ENCODE measurements at places on chromosomes 6 and 20. TPM values are rescaled to one million over a fixed set of nuclear protein-coding genes. Genes with fewer than 3 reads are reported as not detected.

Gene APOM
- total RNA-seq, result 3.0 TPM

Gene PTP4A1
- 127 TPM for total RNA-seq

Gene PRPH2
- not detected for total RNA-seq

Gene GHRH
- not detected for total RNA-seq

Gene PRR18
- 0.09 TPM for total RNA-seq

Gene MYMX
- not detected for total RNA-seq

Gene PTGIS
- 0.09 TPM for total RNA-seq

Gene TDRD6
- total RNA-seq, result not detected

Gene ATP6V1G2
- total RNA-seq, result 0.64 TPM

Gene CDSN
- not detected for total RNA-seq

Gene RBPJL
- not detected for total RNA-seq

Gene LTB
- 0.38 TPM for total RNA-seq

Gene NRSN1
- not detected for total RNA-seq

Gene SLC26A8
- not detected for total RNA-seq

Gene KIF25
- not detected for total RNA-seq

Gene EYA2
- total RNA-seq, result 3.3 TPM

Gene HLA-DOA
- not detected for total RNA-seq

Gene TMEM30A
- 34.2 TPM for total RNA-seq

Gene OR2J3
- total RNA-seq, result not detected

Gene OXT
- total RNA-seq, result not detected

Gene ESF1
- 20.6 TPM for total RNA-seq

Gene THBD
- 32.0 TPM for total RNA-seq

Gene ANGPT4
- 0.01 TPM for total RNA-seq

Gene TRIM31
- 1.2 TPM for total RNA-seq

Gene RALGAPA2
- 1.2 TPM for total RNA-seq

Gene RNF182
- total RNA-seq, result 3.5 TPM

Gene FABP7
- total RNA-seq, result not detected

Gene HCRTR2
- not detected for total RNA-seq

Gene WFDC5
- total RNA-seq, result not detected

Gene RIN2
- 29.8 TPM for total RNA-seq

Gene SLC22A1
- total RNA-seq, result 2.5 TPM

Gene TRIM15
- total RNA-seq, result 0.09 TPM

Gene CST1
- total RNA-seq, result 1.1 TPM

Gene MATN4
- 0.06 TPM for total RNA-seq

Gene ZSCAN23
- total RNA-seq, result not detected

Gene SEL1L2
- total RNA-seq, result not detected

Gene PHF10
- total RNA-seq, result 22.8 TPM

Gene BPIFB2
- not detected for total RNA-seq

Gene WFDC2
- total RNA-seq, result not detected

Gene GGTLC1
- not detected for total RNA-seq

Gene HELZ2
- total RNA-seq, result 10.2 TPM

Gene LPIN3
- total RNA-seq, result 14.9 TPM

Gene LY6G6F
- total RNA-seq, result not detected

Gene PDE10A
- 36.1 TPM for total RNA-seq

Gene MEP1A
- total RNA-seq, result not detected

Gene CENPB
- 125 TPM for total RNA-seq

Gene SLC17A1
- total RNA-seq, result not detected

Gene HDGFL1
- not detected for total RNA-seq

Gene UNC5CL
- total RNA-seq, result 0.52 TPM

Gene ZNF318
- total RNA-seq, result 5.3 TPM

Gene FRK
- total RNA-seq, result 1.2 TPM

Gene COL20A1
- total RNA-seq, result 0.57 TPM

Gene SNRNP48
- 10.4 TPM for total RNA-seq

Gene WFDC10B
- not detected for total RNA-seq

Gene MARCKS
- total RNA-seq, result 15.3 TPM

Gene THEMIS
- not detected for total RNA-seq

Gene IP6K3
- 0.14 TPM for total RNA-seq

Gene PGC
- total RNA-seq, result not detected

Gene CST5
- total RNA-seq, result not detected
